ENCODE measurements at places on chromosomes 16 and 17.

GRCh38 chr17:41547921-41548843, 20.1 kb upstream of the KRT19 start:
- peak; percentile 67 for DNase-seq

DNA sequence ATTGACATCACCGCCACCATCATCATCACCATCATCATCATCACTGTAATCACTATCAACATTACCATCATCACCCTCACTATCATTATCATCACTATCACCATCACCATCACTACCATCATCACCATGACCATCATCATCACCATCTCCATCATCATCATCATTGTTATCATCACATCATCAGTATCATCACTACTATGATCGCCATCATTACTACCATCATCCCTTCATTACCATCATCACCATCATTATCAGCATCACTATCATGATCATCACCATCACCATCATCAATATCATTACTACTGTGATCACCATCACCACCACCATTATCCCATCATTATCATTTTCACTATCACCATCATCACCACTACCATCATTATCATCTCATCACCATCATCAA, 368.3 kb downstream of the SEC14L1 start:
- no peak for DNase-seq

DNA sequence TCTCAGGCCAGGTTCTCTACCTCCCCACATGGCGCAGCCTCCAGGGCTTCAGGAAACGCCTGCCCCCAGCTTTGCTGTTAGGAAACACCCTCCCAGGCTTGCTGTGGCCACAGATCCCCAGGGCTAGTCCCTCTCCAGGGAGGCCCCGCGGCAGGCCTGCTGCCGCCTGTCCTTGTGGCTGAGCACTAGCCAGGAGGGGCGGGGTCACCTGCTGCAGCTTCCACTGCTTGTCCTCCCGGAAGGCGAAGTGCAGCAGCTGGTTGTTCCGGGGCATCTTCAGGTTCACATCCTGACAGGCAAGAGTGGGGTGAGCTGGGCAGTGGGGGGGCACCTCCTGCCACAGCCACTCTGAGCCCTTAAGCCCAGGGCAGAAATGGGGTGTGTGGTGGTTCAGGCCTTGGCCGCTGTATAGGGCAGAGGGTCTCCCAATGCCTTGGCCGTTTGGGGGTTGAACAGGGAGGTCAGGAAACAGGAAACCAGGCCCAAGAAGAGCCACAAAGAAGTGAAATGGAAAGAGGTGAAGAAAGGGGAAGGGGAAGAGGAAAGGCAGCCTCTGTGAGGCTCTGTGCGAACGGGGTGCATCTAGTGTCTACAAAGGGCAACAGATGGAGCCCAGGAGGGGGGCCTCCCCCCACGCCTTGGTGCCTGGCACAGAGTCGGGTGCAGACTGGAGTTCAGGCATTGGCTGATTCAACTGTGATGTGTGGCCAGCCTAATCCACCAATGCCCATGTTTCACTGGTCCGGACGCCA, 2.0 kb downstream of the ROGDI start:
- DNase-seq, result no peak

DNA sequence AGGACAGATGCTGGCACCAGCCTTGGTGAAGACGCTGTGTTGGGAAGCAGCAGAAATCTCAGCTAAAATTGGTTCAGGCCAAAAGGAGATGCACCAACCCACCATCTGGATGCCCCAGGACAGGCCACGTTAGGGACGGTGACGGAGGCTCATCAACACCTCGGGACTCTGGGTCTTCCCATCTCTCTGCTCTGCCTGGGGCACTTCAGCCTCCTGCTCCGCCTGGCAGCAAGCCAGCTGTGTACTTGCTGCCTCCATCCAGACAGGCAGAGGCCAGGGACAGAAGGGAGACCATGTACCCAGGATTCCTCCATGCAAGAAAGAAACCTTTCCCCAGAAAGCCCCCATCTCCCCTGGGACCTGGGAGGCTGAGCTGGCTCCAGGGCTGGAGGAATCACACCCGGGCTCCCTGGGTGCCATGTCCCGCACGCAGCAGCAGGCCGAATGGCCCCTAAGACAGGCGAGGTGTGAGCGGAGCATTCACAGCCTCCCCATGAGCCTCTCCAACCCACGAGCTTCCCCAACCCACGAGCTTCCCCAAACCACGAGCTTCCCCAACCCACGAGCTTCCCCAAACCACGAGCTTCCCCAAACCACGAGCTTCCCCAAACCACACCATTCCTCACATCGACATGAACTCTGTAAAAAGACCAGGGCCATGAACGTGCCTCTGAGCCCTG, 274.5 kb downstream of the C16orf95 start:
- no peak for DNase-seq

DNA sequence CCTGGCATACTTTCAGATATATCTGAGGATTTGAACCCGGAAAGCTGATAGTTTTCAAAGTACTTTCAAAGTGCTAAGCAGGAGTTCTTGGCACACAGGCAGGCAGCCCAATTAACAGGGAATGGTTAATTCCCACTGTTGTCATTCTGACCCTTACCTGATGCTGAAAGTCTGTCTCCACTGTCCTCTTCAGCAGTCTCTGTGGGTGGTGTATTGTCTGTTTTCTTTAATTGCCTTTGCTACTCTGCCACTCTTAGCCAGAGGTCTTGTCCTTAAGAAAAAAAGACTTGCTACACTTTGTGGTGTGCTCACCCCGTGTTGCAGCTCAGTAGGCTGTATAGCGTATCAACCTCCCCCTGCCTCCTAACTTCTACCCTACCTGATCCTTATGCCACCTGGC, 63.2 kb upstream of the SLC12A3 start:
- DNase-seq, result no peak

DNA sequence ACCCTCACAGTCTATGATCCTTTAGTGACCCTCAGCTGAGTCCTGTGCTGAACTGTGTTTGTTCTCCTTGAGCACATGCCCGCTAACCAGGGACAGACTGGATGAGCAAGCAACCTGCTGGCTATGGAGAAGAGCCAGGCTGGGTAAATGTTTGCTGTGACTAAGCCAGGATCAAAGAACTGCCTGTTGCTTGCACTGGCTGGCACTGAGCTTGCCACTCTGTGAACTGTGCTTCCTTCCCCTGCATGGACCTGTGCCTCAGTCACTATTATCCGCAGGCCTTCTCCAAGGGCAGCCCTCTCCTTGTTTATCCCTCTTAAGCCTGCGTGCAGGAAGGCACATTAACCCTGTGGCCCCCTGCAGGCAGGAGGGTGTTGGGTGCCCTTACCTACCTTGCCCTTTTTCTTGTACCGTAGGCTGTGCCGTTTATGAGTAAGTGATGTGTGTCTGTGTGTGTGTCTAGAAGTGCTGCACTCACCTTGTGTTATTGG, 7.4 kb downstream of the PNPO start:
- no peak for DNase-seq

GRCh38 chr17:37373530-37374159, 2.1 kb upstream of the C17orf78 start:
- peak; percentile 74 for DNase-seq

- DNase-seq, result peak; percentile 94
These were observed 13.7 kb upstream of the LGALS3BP start for GRCh38 chr17:78993241-78993956.

GRCh38 chr16:21227866-21228265, 5.6 kb upstream of the ANKS4B start:
- DNase-seq, result no peak

- no peak for DNase-seq
These were observed 45.7 kb downstream of the TMEM186 start for GRCh38 chr16:8751481-8752311.

GRCh38 chr17:13410874-13411273, 190.9 kb downstream of the HS3ST3A1 start:
- no peak for DNase-seq

DNA sequence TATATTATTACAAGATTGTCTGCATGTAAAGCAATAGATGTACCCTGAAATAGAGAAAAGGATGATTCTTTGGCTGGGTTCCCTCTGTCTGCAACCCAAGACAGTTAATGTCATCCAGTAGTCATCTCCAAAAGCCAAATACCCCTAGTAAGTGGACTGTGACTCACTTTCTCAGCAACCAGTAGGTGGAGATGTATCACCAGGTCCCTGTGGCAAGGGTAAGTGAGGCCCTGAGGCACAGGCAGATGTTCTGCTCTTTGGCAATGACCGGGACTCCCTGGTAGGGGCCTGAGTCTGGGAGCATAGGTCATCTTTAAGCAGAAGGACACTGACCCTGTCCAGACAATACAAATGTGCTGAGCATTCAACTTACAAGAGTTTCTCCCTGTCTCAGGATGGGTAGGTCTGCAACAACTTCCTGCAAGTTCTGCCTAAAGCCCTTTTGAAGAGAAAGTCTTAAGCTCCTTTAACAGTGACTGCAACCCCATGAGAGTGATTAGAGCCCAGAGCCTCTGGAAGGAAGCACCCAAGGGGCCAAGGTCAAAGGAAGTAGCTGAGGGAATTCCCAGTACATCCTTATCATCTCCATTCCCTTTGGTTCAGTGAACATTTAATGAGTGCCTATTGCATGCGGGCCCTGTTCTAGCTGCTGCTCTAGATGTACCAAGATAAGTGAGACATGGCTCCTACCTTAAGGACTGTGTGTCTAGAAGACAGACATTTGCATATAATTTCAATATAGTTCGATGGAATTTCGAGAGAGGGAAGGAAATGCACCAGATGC, 31.9 kb downstream of the PMP22 start:
- DNase-seq, result peak; percentile 27

DNA sequence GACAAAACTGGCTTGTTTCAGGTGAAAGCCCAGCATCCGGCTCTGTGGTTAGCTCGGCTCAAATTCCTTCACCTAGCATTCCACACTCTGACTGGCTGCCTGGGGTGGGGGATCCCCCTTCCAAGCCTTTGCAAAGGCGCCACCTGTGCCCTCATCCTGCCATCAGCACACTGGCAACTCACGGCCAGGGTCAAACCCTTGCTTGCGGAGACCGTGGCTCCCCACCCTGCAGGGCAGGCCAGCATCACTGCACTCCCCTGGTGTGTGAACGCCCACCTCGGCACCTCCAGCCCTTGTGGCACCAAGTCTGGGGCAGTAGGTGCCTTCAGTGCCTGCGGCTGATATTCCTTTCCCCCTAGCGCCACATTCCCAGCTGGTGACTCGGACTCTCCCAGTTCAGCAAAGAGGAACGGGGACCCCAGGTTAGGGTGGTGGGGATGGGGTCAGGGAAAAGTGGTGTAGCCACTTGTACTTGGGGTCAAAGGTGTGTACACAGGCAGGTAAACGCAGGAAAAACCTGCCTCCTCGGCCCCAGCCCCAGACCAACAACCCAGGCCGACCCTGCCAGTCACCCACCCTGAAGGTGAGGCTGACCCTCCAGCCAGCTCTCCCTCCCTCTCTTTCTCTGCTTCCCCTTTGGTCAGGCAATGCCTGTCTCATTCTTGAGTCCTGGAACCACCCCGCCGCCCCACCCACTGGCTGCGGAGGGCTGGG, 1.1 kb downstream of the FLII start:
- DNase-seq, result peak; percentile 70

DNA sequence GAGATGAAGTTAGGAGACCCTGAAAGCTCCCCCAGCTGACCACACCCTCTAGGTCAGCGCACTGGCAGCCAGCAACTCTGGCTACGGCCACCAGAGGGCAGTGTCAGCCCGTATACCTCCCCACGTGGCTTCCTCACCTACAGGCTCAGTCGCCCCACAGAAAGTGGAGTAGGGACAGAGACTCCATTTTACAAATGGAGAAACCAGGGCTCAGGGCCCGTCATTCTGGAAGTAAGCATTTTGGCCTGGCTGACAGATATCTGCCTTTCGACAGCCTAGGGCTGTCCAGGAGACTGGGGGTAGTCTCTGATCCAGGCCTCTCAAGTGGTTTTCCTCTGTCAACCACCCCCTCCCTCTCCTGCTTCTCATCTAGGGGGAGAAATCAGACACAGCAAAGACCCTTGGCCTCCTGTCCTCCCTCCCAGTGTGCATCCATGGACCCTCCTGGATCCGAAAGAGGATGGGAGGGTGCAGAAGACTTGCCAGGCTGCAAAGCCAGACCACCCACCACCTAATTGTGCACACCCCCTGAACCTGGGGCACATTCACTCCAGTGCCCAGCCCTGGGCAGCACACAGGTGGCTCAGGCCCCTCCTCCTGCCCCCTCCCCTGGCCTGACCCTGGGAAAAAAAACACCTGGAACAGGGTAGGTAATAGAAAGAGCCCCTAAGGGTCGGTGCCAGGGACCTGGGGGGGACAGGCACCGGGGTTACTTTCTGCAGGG, 3.8 kb upstream of the HAP1 start:
- DNase-seq, result peak; percentile 92

DNA sequence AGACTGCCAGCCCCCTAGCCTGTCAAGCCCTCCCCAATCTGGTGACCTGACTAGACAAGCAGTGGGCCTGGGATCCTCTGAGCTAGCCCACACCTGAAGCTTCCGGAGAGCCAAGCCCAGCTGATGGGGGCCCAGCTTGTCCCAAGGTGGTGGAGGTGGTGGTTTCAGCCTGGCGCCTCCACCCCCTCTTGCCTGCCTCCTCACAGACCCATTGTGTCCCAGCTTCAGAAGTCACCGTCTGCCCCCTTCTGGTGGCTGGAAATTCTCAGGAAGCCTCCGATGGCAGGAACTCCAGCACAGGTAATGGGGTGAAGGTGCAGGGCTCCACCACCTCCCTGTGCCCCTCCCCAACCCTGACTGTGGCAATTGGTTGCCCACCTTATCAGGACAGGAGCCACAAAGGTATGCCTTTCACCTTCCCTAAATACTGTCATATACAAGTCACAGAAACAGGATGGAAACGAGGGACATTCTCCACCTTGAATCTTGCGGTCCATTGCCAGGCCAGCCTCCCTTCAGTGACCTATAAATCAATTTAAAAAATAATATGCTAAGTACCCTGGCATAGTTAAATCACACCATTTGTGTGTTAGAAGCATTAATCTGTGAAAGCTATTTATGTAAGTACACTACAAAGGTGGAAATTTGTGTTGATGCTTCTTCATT, 66.0 kb upstream of the ZNF423 start:
- peak; percentile 86 for DNase-seq

GRCh38 chr16:69276148-69277115, 34.7 kb upstream of the VPS4A start:
- peak; percentile 83 for DNase-seq

GRCh38 chr16:70803319-70803718, 2.4 kb upstream of the VAC14 start:
- DNase-seq, result no peak

- no peak for DNase-seq
These were observed 9.6 kb downstream of the CALCOCO2 start for GRCh38 chr17:48840441-48840840.

- DNase-seq, result no peak
These were observed 182.8 kb upstream of the ELAC2 start for GRCh38 chr17:13200671-13201070.
